ENCODE measurements at places on chromosomes 3 and 15.

GRCh38 chr15:48046813-48047438 lies 73.9 kb upstream of the SLC24A5 start:
- DNase-seq, result no peak

- DNase-seq, result no peak
Measured at GRCh38 chr3:190012314-190012782, 108.3 kb downstream of the P3H2 start.

GRCh38 chr3:4711680-4711992 lies 218.5 kb downstream of the ITPR1 start:
- no peak for DNase-seq

GRCh38 chr3:119368298-119368697 lies 74.1 kb downstream of the ARHGAP31 start:
- no peak for DNase-seq

DNA sequence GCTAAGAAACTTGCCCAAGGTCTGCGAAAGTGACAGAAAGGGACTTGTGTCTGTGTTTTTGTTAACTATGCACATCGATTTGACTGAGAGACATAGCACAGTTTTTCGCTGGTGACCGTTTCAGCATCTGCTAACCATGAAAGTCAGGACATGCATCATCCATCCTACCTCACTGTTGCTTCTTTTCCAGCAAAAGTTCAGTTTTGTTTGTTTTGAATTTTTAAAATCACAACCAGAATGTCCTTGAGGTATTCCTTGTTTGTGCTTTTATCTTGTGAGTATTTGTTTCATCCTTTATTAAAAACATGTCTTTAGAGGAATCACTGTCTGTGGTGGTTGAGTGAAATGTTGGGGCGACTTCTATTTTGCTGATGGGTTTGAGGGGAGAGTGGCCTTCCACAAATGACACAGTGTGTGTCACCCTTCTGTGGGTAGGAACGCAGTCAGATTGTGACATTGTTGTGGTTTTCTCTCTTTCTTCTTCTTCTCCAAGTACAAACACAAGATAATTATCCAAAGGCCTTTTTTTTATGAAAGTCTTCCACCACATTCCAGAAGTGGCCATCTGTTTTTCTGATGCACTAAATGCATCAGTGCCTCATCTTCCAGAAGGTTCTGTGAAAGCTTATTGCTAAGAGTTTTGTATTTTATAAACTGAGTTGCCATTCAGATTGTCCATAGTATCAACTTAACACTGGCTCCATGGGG lies 214.4 kb upstream of the NR2E3 start:
- DNase-seq, result no peak

- no peak for DNase-seq
Measured at GRCh38 chr3:47108546-47108945, 55.4 kb downstream of the SETD2 start.

DNA sequence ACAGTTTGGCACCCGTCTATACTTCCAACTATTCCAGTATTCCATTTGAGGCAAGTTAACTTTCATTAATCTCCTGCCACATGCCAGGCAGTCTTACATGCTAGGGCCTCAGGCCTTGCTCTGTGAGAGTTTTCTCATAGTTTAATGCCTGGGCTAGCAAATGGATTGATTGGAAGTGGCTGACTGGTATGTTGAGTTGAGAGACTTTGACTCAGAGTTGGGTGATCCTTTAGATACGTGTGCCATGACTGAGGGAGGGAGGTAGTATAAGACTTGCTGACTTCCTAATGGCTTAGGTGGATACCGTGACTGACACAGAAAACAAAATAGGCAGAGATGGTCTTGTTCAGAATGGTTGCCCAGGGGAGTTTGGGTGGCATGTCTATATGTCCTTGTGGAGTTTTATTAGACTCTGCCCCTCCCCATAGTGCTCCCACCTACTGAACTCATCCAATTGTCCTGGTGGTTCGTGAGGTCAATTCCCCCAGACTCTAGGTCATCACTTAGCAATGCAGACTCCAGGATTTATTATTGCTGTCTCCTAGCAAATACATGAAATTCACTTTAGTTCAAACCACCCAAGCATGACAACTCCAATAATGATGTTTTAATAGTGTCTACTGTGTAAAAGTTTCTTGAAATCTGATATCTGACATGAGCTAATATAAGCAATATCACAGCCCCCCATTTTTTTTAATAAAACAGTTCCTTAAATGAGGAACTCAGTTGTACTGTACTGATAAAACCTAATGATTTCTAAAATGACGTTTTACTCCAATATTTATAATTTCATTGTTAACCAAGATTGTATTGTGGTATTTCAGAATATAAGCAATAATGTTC lies 413.9 kb upstream of the MDFIC2 start:
- DNase-seq, result no peak

DNA sequence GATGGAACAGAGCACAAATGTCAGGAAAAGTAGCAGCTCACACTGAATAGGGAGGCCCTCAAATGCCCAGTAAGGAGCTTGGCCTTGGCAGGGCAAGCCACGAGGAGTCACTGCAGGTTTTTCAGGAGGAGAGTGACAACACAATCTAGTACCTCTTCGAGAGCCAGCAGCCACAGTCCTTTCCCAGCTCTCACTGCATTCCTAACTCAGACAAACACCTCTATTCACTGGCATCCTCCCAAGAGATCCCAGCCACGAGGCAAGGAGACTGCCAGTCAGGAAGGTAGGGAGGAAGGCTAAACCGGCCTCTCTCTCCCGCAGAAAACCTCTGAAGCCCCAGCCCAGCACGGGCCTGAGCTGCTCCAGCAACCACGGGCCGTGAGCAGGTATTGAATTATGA lies 146.0 kb upstream of the SMAD3 start:
- DNase-seq, result no peak

- no peak for DNase-seq
Measured at GRCh38 chr3:156316076-156316475, 195.7 kb downstream of the KCNAB1 start.

- no peak for DNase-seq
Measured at GRCh38 chr3:161759444-161759843, 262.8 kb downstream of the OTOL1 start.

DNA sequence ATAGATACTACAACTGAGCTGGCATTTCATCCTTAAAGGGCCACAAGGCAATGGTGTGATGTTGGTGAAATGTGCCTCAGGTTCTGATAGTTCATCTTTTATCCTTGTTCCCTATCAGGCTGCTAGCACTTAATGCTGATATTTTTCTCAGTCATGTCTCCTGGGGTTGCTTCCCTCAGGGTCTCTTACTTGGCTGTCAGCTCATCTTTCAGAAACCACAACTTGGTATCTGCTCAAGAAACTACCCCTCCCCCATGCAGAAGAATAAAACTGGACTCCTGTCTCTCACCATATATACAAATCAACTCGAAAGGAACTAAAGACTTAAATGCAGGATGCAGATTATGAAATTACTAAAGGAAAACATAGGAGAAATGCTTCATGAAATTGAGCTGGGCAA lies 308.1 kb downstream of the CHST2 start:
- DNase-seq, result no peak

GRCh38 chr3:29618395-29619282 lies 337.8 kb downstream of the RBMS3 start:
- no peak for DNase-seq

DNA sequence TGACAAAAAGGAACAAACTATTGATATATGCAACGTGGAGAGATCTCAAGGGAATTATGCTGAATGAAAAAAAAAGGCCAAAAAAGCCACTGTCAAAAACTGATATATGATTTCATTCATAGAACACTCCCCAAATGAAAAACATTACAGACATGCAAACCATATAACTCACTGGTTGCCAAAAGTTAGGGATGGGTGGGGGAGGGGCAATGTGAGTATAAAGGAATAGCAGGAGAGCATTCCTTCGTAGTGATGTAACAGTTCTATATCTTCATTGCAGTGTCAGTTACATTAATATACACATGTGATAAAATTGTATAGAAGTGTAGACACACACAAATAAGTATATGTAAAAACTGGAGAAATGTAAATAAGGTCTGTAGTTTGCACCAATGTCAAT lies 12.2 kb downstream of the GBE1 start:
- no peak for DNase-seq

DNA sequence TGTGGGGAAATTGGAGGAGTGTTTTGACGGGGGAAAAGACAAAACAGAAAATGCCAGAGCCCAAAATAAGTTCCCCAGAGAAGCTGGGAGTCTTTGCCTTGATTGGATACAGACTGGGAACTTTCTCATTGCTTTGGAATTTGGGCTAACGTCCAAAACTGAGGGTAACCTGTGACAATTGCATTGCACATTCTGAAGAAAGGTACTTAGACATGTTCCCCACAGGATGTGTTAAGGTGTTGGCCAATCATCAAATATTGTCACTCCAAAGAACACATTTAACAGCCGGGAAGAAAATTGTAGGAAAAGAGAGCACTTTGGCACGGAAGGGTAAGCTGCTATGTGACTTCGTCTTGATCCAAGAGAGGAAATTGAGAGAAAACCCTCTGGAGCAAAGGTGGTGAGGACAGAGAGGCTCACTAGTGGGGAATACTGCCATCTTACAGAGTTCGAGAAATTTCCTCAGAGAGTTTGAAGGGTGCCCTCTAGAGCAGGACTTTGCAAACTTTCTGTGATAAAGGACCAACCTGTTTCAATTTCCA lies 619.5 kb upstream of the TBL1XR1 start:
- no peak for DNase-seq

GRCh38 chr3:194287374-194287773 lies 63.8 kb downstream of the CPN2 start:
- DNase-seq, result no peak

- DNase-seq, result peak; percentile 40
Measured at GRCh38 chr15:77012868-77013267, 17.9 kb downstream of the PSTPIP1 start.

- DNase-seq, result no peak
Measured at GRCh38 chr3:35680866-35681650, 41.7 kb downstream of the ARPP21 start.

DNA sequence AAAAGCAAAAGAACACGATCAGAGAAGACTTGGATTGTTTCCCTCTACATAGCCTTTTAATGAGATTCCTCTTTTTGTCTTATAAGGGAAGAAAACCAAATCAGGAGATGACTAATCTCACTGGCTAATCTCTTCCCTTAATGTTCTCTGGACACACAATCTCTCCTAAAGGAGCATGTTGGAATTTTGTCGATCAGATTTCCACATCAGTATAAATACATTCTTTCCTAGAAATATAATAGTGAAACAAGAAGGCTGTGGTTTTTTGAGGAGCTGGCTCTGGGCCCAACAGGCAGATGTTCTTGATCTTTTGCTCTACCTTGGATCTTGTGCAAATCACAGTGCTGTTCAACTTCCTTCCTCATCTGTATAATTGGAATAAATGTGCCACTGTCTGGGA lies 94.0 kb downstream of the GTPBP8 start:
- no peak for DNase-seq

DNA sequence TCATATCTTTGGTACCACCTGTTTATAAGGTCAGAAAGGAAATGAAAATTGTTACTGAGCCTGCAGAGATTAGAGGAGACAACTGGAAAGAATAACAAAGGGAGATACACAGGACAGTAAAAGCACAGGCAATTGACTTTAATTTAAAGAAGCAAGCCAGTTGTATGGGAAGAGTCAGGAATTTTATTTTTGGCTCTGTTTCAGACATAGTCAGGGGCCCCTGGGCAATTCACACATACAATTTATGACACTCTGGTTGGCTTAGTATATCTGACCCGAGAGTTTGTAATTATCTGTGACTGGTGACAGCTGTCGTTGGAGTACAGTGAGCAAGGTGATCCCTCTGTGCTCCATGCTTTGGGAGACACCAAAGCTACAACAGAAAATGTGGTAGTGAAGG lies 591.9 kb upstream of the NECTIN3 start:
- DNase-seq, result no peak

- no peak for DNase-seq
Measured at GRCh38 chr3:155233213-155233612, 60.3 kb downstream of the STRIT1 start.

DNA sequence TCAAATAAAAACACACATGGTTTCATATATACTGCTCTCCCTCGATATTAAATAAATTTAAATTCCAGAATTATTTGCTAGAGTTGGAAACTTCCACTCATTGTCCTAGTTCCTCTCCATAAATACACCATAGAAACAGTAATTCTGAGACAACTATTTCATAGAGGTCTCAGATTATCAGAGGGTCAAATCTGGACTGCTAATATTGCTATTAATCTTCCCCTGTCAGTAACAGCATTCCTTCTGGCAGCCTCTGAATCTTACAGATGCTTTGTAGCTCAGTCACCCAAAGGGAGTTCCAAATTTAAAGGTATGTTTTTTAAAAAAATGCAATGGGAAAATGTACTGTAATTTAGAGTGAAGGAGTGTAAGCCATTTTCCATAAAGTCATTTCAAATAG lies 428.8 kb downstream of the PYDC2 start:
- DNase-seq, result no peak

GRCh38 chr3:159884661-159885402 lies 103.8 kb upstream of the IL12A start:
- no peak for DNase-seq

GRCh38 chr15:22978691-22979237 lies 1.4 kb downstream of the CYFIP1 start:
- no peak for DNase-seq

DNA sequence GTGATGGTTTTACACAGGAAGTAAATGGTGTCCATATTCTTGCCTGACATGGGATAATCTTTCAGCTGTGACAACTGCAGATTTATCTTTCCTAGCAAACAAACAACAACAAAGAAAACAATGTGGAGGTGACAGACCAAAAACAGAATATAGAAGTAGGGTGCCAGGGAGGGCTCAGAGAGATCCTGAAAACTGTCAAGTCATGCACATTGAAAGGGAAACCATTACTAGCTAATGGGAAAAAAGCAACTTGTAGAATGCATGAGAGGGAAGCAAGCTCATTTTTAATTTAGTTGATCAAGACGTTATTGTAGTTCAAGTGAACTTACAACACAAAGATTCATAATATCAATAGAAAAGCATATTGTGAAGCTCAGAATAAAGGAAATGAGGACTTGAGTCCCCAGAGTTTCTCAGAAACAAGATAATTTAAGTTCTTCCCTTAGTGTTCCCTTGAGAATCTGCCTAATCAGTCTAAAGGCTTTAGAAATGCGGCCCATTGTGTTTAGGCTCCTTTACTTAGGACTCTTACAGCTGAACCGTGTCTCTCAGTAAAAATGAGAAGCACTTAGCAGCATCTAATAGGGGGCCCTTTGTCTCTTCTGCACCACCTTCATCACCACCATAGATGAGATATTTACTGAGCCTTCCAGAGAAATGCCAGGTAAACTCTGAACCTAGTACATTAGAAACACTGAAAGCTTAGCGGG lies 115.6 kb upstream of the CADPS start:
- no peak for DNase-seq

DNA sequence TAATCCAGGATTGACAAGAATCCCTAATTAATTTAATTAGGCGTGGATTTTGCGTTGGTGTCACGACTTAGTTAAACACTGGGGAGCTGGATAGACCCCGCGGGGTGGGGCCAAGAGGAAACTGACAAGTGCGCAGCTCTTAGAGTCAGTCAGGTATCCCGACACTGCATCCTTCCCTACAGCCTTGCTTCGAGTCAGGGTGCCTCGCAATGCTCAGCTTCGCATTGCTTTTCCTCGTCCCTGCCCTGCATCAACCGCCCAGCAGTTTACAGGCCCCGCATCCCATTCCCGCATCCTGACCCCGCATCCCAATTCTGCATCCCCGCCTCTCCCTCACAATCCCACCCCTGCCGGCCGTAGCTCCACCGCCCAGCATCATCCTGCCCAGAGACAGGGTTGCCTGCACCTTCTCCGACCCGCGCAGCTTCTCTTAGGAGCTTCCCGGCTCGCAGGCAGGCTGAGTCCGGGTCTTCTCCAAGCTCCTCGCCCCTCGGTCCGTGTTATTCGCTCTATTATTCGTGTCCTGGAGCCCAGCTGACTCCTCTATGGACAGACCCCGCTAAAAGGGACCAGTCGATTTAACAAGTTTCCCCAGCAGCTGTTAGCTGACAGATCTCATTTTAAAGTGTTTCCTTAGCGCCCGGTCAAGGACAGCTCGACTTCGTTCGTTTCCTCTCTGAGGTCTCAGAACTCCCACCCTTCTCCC lies 699 bp upstream of the SHOX2 start:
- no peak for DNase-seq

Data from activated T-helper 1 cell treated with Interleukin-2 at 50 U/mL for 16 hours (primary cell).